ENCODE measurements at places on chromosomes 2 and 18.
A peak's percentile ranks its signal among the peaks of the same experiment; 100 is the strongest.

- no peak for DNase-seq
Measured at GRCh38 chr2:13115643-13116042, 398.9 kb downstream of the TRIB2 start.

- no peak for DNase-seq
Measured at GRCh38 chr2:174016447-174016846, 51.3 kb upstream of the SP3 start.

DNA sequence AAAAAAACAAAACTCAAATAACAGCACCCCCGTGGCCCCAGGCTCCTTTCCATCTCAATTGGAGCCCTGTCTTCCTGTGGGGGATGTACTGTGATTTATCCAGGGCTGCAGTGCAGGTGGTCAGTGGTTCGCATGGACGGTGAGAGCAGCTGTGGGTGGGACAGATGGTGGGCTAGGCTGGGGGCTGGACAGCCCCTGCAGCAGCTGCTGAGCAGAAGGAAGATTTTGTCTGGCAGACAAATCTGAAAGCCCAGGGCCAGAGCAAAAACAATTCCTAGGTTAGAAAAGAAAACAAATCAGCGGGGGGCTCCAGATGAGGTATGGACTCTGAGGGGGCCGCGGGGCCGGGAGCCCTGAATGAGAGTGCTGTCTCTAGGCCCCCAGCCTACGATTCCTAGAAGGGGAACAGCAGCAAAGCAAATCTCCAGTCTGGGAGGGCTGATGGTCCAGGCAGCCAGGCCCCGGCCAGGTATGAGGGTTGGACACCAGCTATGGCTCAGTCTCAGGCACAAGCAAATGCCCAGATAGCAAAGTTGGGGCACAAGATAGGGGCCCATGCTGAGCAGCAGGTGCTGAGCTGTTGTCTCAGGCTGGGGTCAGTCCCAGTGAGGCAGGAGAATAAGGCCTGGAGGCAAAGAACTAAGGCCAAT is 45.4 kb downstream of the SOWAHC start:
- DNase-seq, result no peak

DNA sequence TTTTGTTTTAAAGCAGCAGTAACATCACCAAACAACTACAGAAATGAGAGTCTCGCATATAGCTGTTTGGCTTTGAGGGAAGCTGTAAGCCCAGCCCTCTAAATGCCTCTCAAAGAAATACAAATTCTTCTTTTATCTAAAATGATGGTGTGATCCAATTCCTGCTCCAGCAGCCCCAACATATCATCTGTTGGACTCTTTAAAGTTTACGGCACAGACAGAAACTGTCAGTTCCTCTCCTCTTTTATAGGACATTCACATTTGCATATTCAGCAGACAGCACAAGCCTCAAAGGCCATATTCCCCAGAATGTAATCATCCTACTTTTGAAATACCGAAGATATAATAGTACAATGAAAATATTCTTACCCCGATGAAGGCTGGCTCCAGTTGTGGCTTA is 216.9 kb upstream of the REV1 start:
- no peak for DNase-seq

- no peak for DNase-seq
Measured at GRCh38 chr2:147366279-147366678, 478.6 kb upstream of the ACVR2A start.

- no peak for DNase-seq
Measured at GRCh38 chr2:39007875-39008504, 112.9 kb downstream of the SOS1 start.

DNA sequence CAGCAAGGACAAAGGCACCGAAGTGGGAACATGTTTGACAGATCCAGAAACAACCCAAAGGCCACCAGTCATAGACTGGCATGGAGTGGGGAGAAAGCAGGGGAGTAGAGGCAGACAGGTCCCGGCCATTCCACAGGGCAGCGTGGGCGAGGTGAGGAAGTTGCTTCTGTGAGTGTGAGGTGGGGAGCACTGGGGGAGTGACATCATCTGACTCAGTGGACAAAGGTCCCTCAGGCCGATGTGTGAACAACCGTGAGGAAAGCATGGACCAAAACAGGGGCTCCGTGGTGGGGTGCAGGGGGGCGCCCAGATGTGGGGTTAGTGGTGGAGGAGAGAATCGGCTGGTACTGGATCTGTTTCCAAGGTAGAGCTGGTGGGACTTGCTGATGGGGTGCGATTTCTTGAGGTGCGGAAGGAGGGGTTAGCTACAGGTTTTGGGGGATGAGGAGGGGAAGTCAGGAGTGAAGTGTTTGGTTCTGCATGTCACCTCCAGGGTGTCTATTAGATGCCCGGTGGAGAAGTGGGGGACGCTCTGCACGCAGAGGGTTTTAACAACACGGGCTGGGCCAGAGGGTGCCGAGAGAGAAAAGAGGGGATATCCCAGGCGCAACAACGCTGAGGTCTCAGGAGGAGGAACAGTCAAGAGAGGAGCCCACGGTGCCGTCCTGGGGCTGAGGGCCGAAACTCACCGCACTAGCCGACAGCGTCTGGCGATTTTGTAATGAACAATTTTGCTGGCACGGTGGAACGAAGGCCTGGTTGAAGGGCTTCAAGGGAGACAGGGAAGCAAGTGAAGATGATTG is 2.5 kb upstream of the SFT2D3 start:
- DNase-seq, result no peak

GRCh38 chr2:69011611-69012157 is 1.3 kb upstream of the ANTXR1 start:
- DNase-seq, result no peak

DNA sequence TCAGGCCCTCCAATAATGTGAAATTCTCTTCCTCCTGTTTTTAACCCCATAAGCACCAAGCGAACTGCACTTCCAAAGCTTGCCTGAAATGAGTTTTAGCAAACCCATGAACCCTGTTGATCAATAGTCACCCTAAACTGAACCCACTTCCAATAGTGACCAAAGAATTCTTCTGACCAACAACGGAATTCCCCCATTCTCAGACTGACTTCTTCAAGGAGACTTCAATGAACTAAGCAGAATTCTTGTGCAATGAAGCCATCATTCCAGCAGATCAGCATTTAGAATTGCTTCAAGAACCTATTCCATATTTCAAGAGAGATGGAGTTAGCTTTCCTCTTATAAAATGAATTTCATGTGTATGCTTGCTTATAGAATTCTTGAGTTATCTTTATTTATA is 176.9 kb upstream of the FN1 start:
- no peak for DNase-seq

DNA sequence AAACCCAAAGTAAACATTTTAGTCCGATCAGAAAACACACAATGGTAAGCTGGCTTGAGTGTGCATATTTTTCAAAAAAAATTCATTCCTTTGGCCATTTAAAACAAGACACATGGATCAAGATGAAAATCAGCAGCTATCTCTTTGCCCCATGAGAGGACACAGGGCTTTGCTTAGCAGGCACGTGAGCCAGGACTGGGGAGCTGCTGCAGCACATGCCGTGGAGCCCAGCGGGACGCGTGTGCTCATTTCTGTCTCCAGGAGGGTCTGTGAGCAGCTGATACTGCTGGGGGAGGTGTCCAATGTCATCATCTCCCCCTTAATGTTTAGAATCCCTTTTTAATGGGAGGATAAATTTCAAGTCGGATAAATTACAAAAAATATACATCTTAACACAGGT is 49.8 kb upstream of the CNGA3 start:
- DNase-seq, result no peak

DNA sequence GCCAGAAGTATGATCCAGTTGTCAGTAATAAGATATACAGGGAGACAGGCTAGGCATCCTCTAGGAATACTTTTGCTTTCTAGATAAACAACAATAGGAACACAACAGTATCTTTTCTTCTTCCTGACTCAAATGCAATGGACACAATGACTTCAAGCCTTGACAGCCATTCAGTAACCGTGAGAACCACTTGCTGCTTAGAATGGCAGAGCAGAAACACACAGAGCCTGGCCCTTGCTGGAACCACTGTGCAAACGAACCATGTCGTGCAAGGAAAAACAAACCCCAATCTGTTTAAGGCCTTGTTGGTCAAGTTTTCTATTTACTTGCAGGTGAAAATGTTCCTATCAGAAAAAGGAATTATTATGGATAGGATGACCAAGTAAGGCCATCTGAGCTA is 18.8 kb downstream of the TRIP12 start:
- no peak for DNase-seq

DNA sequence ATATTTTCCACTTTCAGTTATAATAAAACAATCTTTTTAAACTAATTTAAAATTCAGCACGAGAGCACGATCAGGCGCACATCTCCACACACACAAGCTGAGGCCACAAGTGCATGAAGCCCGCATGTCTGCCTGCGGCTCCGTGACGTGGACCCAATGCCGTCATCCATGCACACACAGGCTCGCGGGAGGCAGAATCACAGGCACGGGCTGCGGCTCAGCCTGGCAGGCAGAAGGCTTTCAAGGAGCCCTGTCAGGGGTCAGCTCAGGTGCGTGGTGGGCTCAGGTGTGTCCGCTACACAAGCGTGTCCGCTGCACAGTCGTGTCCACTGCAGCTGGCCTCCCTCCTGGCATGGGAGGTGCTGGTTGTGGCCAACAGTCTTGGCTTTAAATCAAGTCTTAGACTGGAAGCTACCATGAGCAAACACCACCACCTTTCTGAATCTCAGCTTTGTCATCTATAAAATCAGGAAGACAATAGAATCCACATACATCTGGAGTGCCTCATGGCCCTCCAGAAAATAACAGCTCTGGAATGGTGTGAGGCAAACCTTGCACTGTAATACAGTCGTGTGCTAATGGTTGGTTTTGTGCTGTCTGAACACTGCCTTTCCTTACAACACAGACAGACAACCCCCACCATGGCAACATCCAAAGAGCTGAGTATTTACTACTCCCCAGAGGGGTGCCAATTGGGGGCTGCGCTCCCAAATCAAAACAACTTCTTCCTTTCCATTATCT is 210.1 kb downstream of the NDUFA10 start:
- DNase-seq, result no peak

DNA sequence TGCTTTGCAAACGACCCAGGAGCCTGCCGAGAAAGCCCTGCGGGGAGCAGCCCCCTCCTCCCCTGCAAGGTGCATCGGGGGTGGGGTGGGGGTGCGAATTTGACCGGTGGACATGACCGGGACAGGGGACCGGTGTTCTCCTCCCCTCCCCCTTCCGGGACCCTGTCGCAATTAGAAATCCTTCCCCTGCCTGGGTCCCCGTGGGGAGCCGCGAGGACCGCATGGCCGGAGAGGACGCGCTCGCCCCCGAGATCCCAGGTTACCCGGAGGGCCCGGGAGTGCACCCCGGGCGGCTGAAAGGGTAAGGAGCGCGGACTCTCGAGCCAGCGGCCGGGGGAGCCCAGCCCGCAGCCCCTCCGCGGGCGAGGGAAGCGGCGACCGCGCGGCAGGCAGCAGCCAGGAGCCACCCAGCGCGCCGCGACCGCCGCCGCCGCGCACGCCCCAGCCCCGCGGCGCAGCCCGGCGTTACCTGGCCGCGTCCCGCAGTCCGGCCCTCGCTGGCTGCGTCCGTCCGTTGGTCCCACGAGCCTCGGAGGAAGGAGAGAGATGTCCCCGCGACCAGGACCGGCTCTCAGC is 482 bp downstream of the DLGAP1 start:
- DNase-seq, result no peak

- no peak for DNase-seq
Measured at GRCh38 chr2:226483745-226484619, 315.6 kb downstream of the IRS1 start.

GRCh38 chr18:7562491-7562890 is 4.6 kb upstream of the PTPRM start:
- DNase-seq, result no peak

- DNase-seq, result no peak
Measured at GRCh38 chr2:9217838-9218770, 11.5 kb downstream of the ASAP2 start.

GRCh38 chr2:109382951-109383350 is 230.8 kb downstream of the SEPTIN10 start:
- DNase-seq, result peak; percentile 74

- DNase-seq, result no peak
Measured at GRCh38 chr2:40213619-40214018, 238.3 kb downstream of the SLC8A1 start.

DNA sequence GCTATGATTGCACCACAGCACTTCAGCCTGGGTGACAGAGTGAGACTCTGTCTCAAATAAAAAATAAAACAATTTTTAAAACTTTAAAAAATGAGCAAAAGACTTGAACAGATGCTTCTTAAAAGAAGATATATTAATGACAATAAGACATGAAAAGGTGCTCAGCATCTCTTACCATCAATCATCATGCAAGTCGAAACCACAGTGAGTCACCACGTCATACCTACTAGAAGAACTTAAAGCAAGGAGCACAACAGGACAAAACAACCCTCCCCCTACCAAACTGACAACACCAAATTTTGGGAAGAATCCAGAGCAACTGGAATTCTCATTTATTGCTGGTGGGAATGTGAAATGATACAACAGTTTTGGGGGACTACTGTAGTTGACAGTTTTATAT is 251.6 kb downstream of the BCL2 start:
- no peak for DNase-seq

GRCh38 chr18:40782453-40783130 is 1172.4 kb upstream of the PIK3C3 start:
- DNase-seq, result no peak

- DNase-seq, result no peak
Measured at GRCh38 chr18:34492652-34493051, 217.4 kb upstream of the DTNA start.

DNA sequence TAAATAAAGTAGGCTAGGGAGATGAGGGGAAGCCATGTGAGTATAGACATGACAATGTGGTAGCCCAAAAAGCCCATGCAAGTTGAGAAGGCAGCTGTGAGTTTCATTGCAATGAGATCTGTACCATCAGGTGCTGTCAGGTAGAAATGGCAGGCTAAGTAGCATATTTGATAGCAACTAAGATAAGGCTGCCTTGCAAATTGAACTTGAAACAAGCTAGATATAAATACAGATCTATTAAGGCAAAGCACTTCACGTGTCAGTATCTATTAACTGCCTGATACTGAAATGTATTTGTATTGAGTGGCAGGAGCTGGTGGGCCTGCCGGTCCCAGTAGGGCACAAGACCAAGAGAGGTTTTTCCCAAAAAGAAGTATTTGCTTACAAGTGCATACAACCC is 419.9 kb downstream of the TDRD15 start:
- no peak for DNase-seq

- DNase-seq, result no peak
Measured at GRCh38 chr2:120291401-120292311, 39.0 kb downstream of the RALB start.

DNA sequence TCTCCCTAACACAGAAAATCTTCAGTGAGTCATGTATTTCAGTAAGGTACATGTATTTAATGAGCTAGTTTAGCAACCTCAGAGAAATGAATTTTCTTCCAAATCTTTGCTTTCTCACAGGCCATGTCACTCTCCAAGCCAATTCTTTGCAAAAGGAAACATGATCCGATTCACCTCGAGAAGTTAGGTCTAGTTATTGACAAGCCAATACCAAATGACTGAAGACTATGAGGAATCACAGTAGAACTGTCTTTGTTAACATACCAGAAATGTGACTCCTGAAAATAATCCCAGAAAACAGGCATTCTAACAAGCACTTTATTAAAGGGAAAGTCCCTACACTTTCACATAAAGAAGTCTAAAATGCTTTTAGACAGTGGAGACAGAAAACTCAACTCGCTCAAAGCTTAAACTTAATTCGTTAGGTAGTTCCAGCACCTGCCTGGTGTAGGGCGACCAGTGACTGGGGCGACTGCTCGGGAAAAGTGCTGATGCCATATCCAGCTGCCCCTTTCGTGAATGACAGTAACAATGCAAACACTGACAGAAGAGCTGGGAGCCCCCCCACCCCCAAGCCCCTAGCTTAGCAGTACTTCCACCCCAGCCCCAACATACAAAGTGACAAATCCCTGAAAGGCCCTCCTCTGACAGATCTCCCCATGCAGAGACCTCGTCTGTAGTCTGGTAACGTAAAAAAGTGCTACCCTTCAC is 1.8 kb downstream of the MEMO1 start:
- no peak for DNase-seq
